ENCODE measurements at places on chromosomes 16 and 17. TPM values are rescaled to one million over a fixed set of nuclear protein-coding genes. Genes with fewer than 3 reads are reported as not detected.

NPIPB4 gene
- 26.7 TPM for total RNA-seq

AOC2 gene
- 2.0 TPM for total RNA-seq

NHLRC4 gene
- total RNA-seq = 0.23 TPM

FBXW10 gene
- total RNA-seq = 1.7 TPM

C17orf50 gene
- 0.24 TPM for total RNA-seq

C16orf86 gene
- not detected for total RNA-seq

POLR2A gene
- 82.6 TPM for total RNA-seq

HBM gene
- not detected for total RNA-seq

TNS4 gene
- 178 TPM for total RNA-seq

ITPRIPL2 gene
- 11.6 TPM for total RNA-seq

CENPV gene
- total RNA-seq = 172 TPM

HOXB7 gene
- 33.6 TPM for total RNA-seq

PIK3R5 gene
- total RNA-seq = not detected
